ENCODE measurements at places on chromosomes 1 and 21. TPM values are rescaled to one million over a fixed set of nuclear protein-coding genes. Genes with fewer than 3 reads are reported as not detected.

ZSWIM5 gene
- 0.46 TPM for total RNA-seq

GRCh38 chr1:29453502-29454240, 217.3 kb downstream of the PTPRU start:
- no peaks in the 10 kb centered on the region for H3K36me3 ChIP-seq
- no peaks in the 10 kb centered on the region for H3K4me1 ChIP-seq
- no peak overlapping the region for H3K4me3 ChIP-seq
- peak; percentile 86 for DNase-seq
- H3K27me3 ChIP-seq = no peaks in the 10 kb centered on the region

DNA sequence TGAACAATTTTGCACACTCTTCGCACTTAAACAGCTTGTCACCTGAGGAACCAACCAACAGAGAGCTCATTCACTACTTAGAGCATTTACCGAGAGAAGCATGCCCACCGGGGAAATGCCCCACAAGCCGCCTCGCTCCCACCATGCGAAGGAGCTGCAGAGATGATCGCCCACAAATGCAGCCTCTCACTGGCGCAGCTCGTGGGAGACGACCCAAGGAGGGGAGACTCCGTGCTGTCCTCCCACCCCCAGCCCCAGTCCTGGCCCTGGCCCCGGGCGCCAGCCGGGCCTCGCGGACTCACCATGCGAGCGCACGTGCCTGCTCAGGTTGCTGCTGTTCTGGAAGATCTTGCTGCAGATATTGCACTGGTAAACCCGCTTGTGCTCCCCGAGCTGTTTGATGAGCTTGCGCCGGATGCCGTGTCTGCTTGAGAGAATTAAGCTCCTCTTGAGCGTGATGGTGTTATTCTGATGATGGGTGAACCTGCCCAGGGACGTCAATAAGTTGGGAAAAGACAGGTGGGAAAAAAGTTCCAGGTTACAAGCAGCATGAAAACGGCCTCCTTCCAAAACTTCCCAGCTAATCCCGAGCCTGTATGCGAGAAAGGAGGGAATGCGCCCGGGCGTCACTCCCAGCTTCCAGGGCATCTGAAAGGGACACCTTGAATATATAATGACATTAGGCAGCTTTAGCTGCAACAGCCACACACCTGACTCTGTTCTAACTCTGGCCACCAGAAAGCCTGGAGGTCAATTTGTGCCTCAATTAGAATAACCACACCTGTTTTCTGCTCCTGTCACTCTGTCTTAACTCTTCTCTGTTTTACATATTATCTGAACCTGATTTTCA, 42.8 kb downstream of the PRDM15 start:
- no peak overlapping the region for H3K27ac ChIP-seq
- no peak for DNase-seq
- no peaks in the 10 kb centered on the region for H3K4me1 ChIP-seq
- no peak overlapping the region for H3K4me3 ChIP-seq
- peaks cover 14% of the 10 kb centered on the region for H3K36me3 ChIP-seq
- H3K27me3 ChIP-seq = no peaks in the 10 kb centered on the region

DNA sequence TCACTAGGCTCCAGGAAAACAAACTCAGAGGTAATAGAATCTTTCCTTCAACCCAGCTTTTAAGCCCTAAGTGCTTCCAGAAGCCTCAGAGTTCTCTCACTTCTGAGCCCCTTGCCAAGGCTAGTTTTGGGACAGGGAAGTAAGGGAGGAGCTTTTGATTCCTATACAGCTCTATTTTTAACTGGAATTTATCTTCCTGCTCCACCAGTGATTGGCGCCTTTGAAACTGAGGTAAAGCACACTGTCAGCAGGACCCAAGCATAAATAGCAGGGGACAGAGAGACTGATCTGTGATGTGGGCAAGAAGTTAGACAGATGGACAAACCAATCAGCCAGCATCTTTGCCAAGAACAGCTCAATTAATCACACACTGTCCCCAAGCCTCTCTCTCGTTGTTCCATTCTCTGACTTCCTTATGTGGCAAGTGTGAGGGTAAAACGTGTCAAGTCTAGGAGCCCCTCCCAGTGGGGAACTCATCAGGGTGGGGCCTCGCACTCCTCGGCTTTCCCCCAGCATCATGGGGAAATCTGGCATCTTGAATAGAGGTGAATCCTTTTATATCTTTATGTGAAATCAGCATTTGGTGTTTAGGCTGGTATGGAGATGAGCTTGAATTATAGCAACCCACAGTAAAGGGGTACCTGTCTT, 40.2 kb upstream of the MPZL1 start:
- no peak for DNase-seq
- H3K27me3 ChIP-seq = no peaks in the 10 kb centered on the region
- no peak overlapping the region for H3K27ac ChIP-seq
- no peaks in the 10 kb centered on the region for H3K4me1 ChIP-seq
